NCI-H1048 (cell line): ENCODE measurements at places on chromosomes 5 and 9.

GRCh38 chr5:4575608-4576007, 564.5 kb upstream of the ADAMTS16 start:
- no peak for DNase-seq

DNA sequence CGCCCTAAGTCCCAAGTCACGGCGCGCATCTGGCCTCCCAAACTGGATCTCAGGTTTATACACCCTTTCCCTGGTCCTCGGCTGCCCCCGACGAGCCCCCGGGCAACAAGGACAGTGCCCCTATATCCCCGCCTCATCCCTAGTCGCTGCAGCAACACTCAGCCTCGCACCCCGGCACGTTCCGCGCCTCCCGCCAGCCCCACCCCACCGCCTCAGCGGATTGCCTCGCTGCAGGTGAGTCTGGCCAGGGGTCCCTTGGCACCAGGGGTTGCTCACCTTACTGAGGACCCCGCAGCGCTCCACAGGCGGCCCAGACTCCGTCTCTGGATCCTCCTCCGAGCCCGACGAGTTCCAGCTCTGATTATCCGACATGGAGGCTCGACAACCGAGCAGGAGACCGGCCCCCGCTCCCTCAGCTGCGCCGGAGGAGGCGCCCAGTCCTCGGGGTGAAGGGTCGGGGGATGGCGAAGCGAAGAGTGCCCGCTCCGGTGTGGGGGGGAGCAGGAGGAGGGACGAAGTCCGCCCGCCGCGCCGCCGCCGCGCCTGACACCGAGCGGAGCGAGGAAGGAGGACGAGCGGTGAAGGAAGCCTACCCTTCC, 494 bp downstream of the CERT1 start:
- no peak for DNase-seq

GRCh38 chr5:83378624-83379289, 92.8 kb upstream of the VCAN start:
- no peak for DNase-seq

DNA sequence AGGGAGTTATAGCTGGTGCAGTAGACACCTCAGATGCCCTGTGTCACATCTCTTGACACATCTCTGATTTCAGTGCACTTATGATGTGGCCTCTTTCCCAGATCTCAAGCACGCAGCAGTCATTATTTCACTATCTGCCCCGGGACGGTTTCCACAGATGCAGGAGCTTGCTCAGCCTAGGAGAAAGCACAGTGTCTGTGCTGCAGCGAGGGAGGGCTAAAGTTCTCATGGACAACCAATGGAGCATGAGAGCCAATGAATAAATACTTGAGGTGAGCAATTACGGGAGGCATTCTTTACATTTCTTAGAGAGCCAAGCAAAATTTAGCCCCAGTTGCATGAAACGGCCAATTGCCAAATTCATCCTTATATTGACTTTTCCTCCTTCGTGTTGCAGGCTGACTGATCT, 7.4 kb upstream of the MOB3B start:
- no peak for DNase-seq

DNA sequence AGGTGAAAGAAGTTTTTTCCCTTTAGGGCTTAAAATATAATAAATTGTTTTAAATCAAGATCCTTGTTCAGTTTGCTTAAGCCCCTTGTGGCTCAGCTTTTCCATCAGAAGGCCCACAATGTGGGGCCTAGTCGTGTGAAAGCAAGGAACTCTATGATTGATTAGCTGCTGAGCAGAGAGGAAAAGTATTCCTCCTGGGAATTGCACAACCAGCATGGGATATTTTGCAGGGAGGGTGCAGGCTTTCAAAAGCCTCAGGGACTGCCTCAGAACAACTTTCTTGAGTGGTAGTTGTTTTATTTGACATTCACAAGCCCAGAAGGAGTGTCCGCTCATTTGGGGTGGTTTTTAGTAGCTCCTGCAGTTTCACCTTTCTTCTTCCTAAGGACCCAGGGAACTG, 19.8 kb downstream of the TTC23L start:
- no peak for DNase-seq

DNA sequence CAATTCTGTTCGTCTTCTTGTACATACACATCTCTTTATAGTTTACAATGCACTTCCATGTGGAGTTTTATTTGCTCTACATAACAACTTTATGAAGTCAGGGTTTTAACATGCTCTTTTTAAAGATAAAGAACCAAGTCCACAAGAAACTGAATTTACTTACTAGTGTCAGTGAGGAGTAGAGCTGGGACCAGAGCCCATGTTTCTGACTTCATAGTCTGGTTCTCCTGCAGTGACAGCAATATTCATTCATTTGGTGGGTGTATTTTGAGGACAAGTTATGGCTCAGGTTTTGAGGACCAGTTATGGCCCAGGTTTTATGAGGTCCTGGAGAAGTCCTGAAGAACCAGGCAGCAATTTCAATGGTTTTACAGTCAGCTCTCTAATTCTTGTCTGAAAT, 481.9 kb upstream of the TNC start:
- DNase-seq, result no peak

GRCh38 chr5:101473483-101473882, 570.4 kb upstream of the ST8SIA4 start:
- no peak for DNase-seq

DNA sequence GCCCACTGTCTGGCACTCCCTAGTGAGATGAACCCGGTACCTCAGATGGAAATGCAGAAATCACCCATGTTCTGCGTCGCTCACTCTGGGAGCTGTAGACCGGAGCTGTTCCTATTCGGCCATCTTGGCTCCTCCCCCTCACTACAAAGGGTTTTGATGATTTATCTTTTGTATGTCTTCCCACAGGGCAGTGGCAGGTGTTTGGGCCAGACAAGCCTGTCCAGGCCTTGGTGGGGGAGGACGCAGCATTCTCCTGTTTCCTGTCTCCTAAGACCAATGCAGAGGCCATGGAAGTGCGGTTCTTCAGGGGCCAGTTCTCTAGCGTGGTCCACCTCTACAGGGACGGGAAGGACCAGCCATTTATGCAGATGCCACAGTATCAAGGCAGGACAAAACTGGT, 9.4 kb downstream of the BTNL8 start:
- DNase-seq, result no peak

DNA sequence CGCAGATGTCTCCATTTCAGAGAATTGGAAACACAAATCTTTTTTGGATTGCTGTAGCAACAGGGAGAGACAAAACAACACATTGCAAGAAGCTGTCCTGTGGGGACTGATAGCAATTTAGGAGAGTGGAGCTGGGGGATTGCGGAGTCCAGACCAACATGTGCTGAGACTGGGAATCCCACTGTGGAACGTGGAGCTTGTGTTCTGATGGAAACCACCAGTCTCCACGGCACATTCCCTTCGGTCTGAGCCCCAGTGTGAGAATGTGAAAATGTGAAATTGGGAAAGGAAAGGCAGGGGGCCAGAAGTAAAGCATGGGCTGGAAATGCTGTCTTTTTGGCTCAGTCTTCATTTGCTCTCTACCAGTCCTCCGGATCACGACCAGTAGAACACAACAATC, 348.8 kb upstream of the TNC start:
- no peak for DNase-seq

GRCh38 chr5:18380729-18381362, 746.6 kb downstream of the TAF11L14 start:
- DNase-seq, result no peak

- no peak for DNase-seq
Measured at GRCh38 chr5:132526290-132526973, 16.9 kb downstream of the IL5 start.

DNA sequence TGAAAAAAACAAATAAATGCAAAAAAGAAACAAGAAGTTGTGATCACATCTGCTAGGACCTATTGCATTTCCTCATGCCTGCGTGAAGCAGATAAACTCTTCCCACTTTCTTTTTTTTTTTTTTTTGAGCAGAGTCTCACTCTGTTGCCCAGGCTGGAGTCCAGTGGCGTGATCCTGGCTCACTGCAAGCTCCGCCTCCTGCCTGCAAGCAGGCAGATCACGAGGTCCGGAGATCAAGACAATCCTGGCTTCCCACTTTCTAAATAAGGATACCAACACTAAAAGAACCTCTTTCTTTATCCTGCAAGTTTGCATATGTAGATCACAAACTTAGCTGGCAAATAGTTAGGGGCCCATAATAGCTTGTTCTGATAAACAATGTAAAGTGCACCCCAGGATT, 128.6 kb downstream of the ASTN2 start:
- no peak for DNase-seq

DNA sequence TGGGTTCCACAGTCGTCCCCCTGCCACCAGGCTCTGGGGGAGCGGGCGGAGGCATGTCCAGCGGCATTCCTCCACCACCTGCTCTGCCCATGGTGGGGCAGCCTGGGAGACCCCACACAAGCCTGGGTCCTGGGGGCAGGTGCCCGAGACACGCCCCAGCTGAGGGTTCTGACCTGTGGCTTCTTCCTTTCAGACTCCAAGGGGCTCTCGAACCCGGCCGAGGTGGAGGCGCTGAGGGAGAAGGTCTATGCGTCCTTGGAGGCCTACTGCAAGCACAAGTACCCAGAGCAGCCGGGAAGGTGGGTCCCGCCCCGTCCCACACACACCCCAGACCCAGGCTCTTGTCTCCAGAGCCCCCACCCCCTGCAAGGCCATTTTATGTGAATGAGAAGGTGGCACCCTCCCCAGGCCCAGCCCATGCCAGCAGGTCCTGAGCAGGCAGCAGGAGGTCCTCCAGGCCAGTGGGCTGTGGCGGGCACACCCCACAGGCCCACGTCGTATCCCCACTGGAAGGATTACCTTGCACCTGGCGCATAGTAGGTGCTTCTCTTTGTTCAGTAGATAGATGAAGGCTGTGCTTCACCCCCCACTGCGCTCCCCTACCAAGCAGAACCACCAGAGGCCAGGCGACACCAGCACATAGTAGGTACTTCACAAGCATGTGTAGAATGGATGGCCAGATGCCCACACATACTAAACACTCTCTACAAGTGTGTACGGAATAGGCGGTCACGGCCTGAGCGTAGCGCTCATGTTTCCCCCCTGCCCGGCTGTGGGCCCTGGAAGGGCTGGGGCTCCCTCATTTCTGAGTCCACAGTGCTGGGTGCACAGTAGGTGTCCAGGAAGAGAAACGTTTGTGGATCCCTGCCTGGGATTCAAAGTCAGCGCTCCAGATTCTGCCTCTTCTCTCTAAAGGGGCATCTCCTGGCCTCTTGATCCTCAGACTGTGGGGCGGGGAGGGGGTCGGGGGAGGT, 107.9 kb downstream of the RXRA start:
- DNase-seq, result no peak

GRCh38 chr5:163460562-163461171, at the start of gene HMMR:
Gene HMMR, plus strand, starts transcription at chr5:163460632. Its CDS starts 61 bp downstream, at chr5:163460693.
- no peak for DNase-seq

DNA sequence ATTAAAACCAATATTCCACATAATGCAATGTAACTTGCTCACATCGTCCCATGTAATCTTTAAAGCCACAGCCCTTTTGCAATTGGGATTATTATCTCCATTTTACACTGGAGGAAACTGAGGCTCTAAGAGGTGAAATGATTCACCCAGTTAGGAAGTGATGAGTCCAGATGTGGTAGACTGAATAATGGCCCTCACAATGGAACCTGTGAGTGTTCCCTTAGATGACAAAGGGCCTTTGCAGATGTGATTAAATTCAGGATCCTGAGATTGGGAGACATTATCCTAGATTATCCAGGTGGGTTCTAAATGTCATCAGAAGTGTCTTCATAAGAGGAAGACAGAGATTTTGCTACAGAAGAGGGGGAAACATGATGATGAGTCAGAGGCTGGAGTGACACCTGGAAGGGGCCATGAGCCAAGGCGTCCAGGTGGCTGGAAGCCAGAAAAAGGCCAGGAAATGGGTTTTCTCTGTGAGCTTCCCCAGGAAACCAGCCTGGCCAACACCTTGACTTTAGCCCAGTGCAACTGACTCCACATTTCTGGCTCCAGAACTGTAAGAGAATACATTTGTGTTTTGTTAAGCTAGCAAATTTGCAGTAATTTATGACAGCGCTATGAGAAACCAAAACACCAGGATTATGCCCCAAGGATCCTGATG, 139.1 kb downstream of the KCNIP1 start:
- DNase-seq, result no peak

- no peak for DNase-seq
Measured at GRCh38 chr5:160357861-160358411, 12.5 kb downstream of the C1QTNF2 start.

- DNase-seq, result no peak
Measured at GRCh38 chr5:163917747-163918146, 412.3 kb downstream of the MAT2B start.
